ENCODE measurements at places on chromosomes 5 and 9. TPM values are rescaled to one million over a fixed set of nuclear protein-coding genes. Genes with fewer than 3 reads are reported as not detected.

DNA sequence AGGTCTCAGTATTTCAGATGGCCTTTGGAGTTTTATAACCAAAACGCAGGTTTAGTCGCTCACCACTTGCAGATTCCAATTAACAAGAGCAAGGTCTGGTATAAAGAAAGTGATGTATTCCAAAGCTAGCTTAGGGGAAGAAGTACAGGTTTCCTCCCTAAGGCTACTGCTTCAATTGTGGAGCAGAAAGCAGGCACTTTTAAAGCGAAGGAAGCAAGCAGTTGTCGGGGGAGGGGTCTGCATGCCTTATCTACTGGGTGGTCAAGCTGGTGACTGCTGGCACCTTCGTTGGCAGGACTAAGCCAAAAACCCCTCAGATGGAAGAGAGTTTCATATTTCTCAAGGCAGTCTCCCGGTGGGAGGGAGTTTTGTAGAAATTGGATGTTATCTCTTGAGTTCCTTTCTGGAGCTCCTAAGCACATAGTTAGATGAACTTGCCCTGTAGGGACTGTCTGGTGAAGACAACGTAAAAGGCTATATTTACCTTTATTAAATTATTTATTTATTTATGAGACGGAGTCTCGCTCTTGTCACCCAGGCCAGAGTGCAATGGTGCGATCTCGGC lies 1.6 kb upstream of the TMEM245 start:
- H3K36me3 ChIP-seq, result peaks cover 24% of the 10 kb centered on the region
- no peak overlapping the region for H3K4me3 ChIP-seq
- DNase-seq, result no peak
- peaks cover 8% of the 10 kb centered on the region for H3K4me1 ChIP-seq
- H3K27ac ChIP-seq, result no peak overlapping the region

Gene PIGO
- 31.9 TPM for total RNA-seq

- no peaks in the 10 kb centered on the region for H3K27me3 ChIP-seq
- peaks cover 29% of the 10 kb centered on the region for H3K4me1 ChIP-seq
- DNase-seq, result no peak
- peak overlapping the region; percentile 84 for H3K27ac ChIP-seq
- peak overlapping the region; percentile 89 for H3K4me3 ChIP-seq
These were observed 629 bp downstream of the CCNH start for GRCh38 chr5:87411973-87412629.

Gene PCDHGA7
- total RNA-seq, result 0.73 TPM

DNA sequence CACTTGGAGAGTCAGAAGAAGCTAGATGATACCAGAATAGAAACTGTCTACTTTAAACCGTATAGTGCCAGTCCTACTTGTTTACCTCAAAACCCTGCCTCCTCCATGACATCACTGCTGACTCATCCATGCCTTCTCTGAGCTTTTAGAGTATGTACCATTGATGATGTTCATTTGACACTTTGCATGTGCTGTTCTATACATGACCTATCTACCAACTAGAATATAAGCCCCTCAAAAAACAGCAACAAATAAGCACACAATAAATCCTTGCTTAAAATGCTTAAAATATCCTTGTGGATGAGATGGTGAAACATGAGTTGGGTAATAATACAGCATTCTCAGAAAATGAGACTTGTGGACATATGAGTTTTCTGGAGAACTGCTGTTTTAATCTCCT lies 2.6 kb downstream of the CTNNAL1 start:
- no peak overlapping the region for H3K4me3 ChIP-seq
- no peak overlapping the region for H3K27ac ChIP-seq
- DNase-seq, result peak; percentile 23
- peaks cover 16% of the 10 kb centered on the region for H3K36me3 ChIP-seq
- H3K4me1 ChIP-seq, result peaks cover 25% of the 10 kb centered on the region

Gene MARCOL
- total RNA-seq, result not detected
